ENCODE measurements at places on chromosomes 2 and 18.

GRCh38 chr2:65722028-65722778 is 289.8 kb upstream of the SPRED2 start:
- DNase-seq, result peak; percentile 12

GRCh38 chr2:26933431-26934334 is 36.8 kb upstream of the MAPRE3 start:
- DNase-seq, result no peak

DNA sequence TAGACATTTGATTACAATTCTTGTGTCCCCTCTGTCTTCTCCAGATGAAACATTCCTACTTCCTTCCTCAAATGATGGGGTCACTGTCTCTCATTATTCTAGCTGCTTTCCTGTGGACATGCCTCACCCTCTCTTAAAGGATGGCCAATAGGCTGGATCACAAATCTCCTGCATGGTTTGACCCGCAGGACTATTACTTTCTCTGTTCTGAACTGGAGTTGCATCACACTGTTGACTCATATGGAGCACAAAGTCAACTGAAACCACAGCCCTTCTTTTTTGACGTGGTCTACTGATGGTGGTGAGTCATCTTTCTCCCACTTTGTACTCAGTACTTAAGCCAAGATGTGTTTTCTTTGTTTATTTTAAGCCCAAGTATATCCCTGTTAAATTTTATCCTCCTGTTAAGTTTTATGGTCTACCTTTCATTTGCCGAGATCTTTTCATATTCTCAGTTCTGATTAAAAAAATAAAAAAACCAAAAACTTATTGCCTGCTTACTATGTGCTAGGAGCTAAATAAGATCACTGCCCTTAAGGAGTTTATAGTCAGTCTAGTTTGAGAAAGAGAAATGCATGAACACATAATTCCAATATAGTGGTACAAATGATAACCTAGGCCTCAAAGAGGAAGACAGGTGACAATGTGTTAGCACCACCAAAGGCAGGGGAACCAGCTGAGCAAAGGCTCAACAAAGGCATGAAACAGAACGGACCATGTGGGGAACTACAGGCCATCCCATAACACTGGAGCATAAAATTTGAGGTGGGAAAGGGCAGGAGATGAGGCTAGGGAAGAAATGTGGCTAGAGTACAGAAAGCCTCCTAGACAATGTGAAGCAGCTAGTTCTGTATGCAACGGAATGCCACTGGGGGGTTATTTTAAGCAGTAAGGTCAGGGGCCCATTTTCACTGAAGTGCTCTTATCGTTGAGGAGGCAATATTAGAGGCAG is 67.6 kb upstream of the ZFP36L2 start:
- peak; percentile 95 for DNase-seq

DNA sequence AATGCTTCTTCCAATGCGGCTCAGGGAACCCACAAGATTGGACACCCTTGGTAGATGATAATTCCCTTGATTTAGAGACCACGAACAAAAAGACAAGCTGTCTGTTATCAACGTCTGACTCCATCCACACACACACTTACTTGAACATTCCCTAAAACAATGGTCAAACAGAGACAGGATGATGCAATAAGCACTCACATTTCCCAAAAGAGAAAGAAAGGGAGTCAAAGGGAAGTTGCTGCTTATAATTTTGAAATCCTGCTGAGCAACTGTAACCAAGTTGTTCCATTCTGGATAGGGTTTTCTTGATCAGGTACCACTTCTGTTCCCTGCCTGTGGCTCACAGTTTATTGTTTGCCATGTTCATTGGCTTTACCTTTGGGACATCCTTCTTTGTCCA is 571.3 kb upstream of the CNTNAP5 start:
- no peak for DNase-seq

DNA sequence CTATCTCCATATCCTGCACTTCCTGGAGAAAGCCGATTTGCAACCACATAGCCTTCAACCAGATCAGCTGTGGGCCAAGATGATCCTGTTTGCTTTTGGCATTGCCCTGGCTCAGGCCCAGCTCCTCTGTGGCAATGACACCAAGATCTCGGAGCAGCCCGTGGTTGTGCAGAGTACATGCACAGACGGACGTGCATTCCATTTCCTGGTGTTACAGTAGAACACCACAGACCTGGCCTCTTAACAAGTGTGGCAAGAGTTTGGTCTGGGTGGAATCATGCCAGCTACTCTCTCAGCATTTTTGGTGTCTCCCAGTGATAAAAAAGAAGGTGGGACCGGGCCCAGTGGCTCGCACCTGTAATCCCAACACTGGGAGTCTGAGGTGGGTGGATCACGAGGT is 20.0 kb downstream of the MALT1 start:
- DNase-seq, result peak; percentile 74
